Mesothelial cell of epicardium (in vitro differentiated cells): ENCODE measurements at places on chromosomes 2 and 18. TPM values are rescaled to one million over a fixed set of nuclear protein-coding genes. Genes with fewer than 3 reads are reported as not detected.

The GCKR gene
- total RNA-seq: not detected in 3 replicates

The IL36G gene
- total RNA-seq: not detected in 3 replicates

The CNDP1 gene
- total RNA-seq: 0.40 to 0.75 TPM (median 0.41 TPM) in 3 replicates

The ATRAID gene
- total RNA-seq: 106 to 112 TPM (median 108 TPM) in 3 replicates

The MROH2A gene
- not detected in 3 replicates for total RNA-seq

The GPBAR1 gene
- total RNA-seq: 0.55 to 0.93 TPM (median 0.78 TPM) in 3 replicates

The TCF23 gene
- total RNA-seq: 0.04 TPM in 1 of 3 replicates, not detected in the others

The CTDP1 gene
- total RNA-seq: 22.3 to 24.2 TPM (median 24.1 TPM) in 3 replicates

The SOX11 gene
- 45.0 to 47.0 TPM (median 46.2 TPM) in 3 replicates for total RNA-seq

The PLA2R1 gene
- total RNA-seq: 14.4 to 15.0 TPM (median 14.8 TPM) in 3 replicates

The DPP10 gene
- 73.0 to 82.0 TPM (median 74.1 TPM) in 3 replicates for total RNA-seq

The RAD51AP2 gene
- total RNA-seq: 0.13 to 0.18 TPM (median 0.16 TPM) in 3 replicates

The HNMT gene
- 14.4 to 18.8 TPM (median 16.9 TPM) in 3 replicates for total RNA-seq

The SIX3 gene
- total RNA-seq: not detected in 3 replicates

The NDC80 gene
- total RNA-seq: 13.4 to 16.1 TPM (median 15.0 TPM) in 3 replicates
